ENCODE measurements at places on chromosomes 6 and 20.

DNA sequence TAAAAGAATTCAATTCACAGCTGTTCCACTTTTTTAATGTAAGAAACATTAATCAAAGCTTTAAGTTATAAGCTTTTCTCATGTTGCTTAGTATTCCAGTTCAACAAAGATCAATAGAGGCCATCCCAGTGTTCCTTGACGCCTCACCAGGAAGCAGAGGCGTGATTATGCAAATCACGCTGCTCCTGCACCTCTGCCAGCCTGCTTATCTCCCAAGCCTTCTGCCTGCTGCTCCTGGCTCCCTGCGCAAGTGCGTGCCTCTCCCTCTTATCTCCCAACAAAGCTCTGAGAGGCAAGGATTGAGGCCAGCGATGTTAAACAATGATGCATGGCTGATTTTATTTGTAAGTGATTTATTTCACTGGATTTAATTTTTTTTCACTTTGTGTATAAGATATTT is 42.8 kb downstream of the INSM1 start:
- DNase-seq = no peak

- no peak for DNase-seq
Measured at GRCh38 chr6:145929037-145929633, 35.0 kb downstream of the SHPRH start.

GRCh38 chr6:93801101-93801847 is 381.9 kb upstream of the EPHA7 start:
- DNase-seq = no peak

GRCh38 chr6:73727114-73727513 is 31.1 kb downstream of the CD109 start:
- no peak for DNase-seq

DNA sequence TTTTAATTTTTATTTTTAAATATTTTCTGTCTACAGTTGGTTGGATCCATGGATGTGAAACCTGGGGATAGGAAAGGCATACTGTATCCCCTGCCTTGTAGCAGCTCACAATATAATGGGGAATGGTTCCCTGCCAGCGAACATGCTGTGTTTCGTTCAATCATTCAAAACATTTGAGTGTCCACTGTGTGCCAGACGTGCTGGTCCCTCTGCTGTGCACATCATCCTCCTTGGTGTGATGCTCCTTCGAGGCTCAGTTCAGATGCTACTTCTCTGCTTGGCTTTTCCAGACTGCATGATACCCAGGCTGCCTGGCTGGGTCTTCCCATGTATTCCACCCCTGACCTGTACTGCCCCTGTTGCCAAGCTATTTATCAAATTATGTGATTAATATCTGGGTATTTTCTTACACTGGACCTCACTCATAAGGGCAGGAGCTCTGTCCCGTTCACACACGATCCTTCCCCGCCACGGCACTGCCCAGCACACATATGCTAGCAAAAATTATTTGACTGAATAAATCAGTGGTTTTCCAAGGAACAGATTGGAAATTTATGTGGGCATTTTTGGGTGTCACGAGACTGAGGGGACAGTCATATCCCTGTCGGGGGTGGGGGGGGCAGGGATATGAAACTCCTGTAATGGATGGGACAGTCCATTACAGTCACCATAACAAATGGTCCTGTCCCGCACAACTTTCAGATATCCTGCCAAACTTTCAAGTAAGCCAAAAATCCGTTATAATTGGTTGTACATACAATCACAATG is 4.9 kb downstream of the SDCBP2 start:
- no peak for DNase-seq

- no peak for DNase-seq
Measured at GRCh38 chr6:44411141-44411540, 23.6 kb downstream of the CDC5L start.

- no peak for DNase-seq
Measured at GRCh38 chr6:112879920-112880413, 532.8 kb downstream of the RFPL4B start.

- DNase-seq = no peak
Measured at GRCh38 chr6:27693766-27694546, 218.2 kb downstream of the OR2B2 start.

DNA sequence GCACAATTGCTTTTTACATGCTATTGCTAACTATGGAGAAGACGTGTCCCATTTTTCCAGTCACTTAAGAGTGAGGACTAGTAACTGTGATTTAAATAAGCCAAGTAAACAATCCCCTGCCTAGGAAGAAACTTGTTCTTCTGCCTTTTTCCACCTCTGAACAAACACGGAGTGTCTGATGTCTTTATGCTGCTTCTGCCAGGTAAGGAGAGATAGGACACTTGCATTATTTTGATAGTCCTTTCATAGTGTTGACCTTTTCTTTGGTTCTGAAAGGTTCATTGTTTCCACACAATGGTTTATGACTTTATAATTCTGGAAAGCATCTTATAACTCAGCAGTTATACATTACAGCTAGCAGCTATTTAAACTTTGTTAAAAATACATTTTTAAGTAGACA is 8.4 kb downstream of the LRP11 start:
- no peak for DNase-seq
